Mammary epithelial cell (primary cell): ENCODE measurements at places on chromosomes 2 and 18. TPM values are rescaled to one million over a fixed set of nuclear protein-coding genes. Genes with fewer than 3 reads are reported as not detected.

KCNG3 gene
- 0.17 TPM for total RNA-seq

EMILIN1 gene
- total RNA-seq: 0.80 TPM in 1 of 2 replicates, not detected in the other

DNA sequence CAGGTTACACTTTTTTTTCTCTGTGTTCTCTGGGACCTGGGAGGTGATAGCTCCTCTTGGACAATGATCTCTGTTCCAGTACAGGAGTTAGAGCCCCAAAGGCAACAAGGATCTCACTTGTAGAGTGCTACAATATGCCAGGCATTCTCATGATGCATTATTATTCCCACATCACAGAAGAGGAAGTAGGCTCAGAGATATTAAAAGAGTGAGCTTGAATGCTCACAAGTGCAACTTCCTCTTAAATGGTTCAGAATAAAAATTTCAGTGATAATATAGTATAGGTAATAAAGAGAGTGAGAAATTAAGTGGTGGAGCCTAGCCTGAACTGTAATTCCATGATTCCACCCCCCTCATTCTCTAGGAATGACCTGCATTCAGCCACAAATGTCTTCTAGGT, 21.4 kb downstream of the POLE4 start:
- DNase-seq: no peak

CYTIP gene
- not detected in 2 replicates for total RNA-seq

GRCh38 chr18:35808796-35809195, 163.7 kb upstream of the RMP24 start:
- DNase-seq: no peak

DNA sequence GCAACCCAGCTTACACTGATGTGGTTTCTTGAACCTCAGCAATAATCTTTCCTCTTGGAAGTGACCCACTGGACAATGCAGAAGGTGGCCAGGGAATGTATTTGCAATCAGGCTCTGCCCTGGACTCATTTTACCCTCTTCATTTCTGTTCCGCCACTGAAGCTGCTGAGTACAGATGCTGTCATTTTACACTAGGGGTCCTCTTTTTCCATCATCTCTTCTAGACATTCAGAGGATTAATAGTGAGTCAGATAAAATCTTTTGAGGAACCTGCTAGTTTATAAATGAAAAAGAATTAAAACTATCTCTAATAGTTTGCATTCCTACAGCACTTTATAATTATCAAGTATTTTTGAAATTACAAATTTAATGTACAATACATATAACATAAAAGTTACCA, 87.9 kb upstream of the PNPT1 start:
- no peak for DNase-seq

GCG gene
- total RNA-seq: not detected in 2 replicates

- no peak for DNase-seq
Observed at GRCh38 chr18:79523206-79523735, 127.5 kb downstream of the NFATC1 start.
